ENCODE measurements at places on chromosomes 3 and 15.

DNA sequence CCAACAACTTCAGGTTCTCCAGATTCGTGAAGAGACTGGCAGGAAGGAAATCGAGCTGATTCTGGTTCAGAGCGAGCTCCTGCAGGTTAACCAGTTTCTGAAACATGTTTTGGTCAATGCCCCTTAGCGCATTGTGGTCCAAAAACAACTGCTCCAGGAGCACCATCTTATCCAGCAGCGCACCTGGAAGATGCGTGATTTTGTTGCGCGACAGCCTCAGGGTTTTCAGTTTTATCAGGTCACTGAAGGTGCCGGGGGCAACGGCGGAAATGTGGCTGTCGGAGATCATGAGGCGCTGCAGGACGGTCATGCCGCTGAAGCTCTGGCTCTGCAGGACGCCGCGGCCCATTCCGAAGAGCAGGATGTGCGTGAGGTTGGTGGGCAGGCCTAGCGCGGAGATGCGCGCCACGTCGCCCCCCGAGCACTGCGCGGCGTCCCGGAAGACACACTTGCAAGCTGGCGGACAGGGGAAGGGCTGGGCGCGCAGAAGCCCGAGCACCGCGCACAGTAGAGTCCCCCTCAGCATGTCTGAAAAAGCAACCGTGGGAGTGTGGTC is 1.2 kb downstream of the GP5 start:
- DNase-seq = no peak

DNA sequence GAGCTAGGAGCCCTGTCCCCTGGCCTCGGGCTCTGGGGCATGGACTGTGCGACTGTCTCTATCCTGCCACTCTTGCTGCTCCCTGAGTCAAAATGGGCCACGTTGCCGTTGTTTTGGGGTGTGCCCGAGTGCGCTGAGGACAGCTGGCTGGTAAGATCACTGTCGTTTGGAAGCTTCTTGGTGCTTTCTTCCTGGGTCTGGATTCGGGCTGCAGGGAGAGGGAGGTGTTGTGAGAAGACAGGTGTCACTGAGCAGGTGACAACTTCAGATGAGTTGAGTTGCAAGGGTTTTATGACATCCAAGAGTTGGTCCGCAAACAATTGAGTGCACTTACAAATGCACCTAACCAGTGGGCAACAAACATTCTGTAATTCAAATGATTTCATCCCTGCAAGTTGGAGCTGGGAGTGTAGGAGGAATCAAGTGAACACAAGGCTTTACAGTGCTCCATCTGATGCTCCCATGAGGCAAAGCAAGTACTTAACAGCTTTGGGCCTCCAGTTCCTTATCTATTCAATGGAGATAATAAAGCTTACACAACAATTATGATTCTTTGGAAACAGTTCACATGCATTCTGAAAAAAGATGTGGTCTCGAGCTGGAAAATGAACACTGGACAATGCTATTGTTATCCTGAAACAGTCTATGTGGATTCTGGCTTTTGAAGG is 11.0 kb upstream of the STARD5 start:
- no peak for DNase-seq

DNA sequence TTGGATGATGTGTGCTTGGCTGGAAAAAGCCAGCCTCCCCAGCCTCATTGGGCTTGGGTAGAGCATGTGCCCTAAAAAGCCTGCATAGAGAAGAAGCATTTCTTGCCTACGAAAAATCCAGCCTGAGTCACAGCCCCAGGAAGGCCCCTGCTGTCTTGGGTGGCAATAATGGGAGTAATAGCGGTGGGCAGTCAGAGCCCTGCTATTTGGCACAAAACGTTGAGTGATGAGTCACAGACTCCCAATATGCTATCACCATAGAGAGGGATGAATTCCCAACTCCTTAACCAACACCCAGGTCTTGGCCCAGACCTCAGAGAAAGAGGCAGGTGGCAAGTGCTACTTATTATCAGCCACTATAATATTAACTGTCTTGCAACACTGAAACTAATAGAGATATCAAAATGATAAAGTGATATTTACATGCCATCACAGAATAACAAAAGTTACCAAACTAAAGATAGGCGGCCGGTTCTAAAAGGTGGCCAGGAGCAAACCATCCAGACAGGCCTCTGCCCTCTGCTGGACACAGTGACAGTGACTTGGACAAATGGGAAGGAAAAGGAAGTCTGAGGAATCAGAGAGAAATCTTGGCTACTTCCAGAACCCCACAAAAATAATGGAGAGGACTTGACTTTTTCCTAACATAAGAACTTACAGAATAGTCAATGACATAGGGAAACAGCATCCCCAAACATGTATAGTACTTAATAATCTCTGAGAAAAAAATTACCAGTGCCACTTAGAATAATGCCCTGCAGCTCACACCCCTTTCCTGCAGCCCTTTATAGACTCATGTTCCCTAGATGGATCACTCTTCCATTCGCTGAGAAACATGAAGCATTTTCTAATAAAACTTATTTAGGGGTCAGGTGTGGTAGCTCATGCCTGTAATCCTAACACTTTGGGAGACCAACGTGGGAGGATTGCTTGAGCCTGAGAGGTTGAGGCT is 51.9 kb upstream of the MUC13 start:
- peak; percentile 95 for DNase-seq

- peak; percentile 13 for DNase-seq
These were observed 62.1 kb downstream of the PLXNA1 start for GRCh38 chr3:127044996-127045395.

- DNase-seq = no peak
These were observed 37.3 kb downstream of the TM6SF1 start for GRCh38 chr15:83144771-83145170.

- DNase-seq = peak; percentile 94
These were observed 27.0 kb upstream of the RNF7 start for GRCh38 chr3:141710888-141711616.

DNA sequence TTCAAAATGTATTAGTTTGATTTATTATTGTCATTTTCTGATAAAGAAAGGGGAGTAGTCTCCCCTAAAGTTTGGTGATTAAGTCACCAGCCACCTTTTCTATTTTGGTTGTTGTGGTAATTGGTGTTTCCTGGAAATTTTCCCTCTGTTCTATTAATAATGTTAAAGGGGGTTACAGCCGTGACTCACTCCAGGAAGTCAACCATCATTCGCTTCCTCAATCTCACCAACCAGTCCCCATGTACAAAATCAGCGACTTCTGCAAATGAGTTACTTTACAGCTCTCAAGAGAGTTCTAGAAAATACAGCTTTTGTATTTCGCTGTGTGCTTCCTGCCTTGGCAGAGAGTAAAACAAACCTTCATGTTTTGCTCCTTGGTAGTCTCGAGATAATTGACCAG is 285.1 kb downstream of the LPP start:
- DNase-seq = peak; percentile 33

DNA sequence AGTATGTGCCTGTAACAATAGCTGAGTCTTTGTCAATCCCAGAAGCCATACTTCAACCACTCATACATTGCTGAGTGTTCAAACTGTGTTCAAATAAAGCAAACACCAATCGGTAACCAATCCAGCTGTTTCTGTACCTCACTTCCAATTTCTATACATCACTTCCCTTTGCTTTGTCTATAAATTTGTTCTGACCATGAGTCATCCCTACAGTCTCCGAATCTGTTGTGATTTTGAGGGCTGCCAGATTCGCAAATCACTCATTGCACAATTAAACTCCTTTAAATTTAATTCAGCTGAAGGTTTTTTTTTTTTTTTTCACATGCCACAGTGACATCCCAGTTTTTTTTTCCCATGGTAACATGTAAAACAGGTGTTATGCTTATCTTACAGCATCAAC is 870.3 kb downstream of the NAALADL2 start:
- DNase-seq = peak; percentile 28

GRCh38 chr3:187139126-187139894 is at the start of gene RPL39L:
Gene RPL39L, minus strand, starts transcription at chr3:187139496. Its CDS starts 18,196 bp downstream, at chr3:187121300.
- peak; percentile 88 for DNase-seq

- DNase-seq = no peak
These were observed 419.5 kb upstream of the C2CD4B start for GRCh38 chr15:62584301-62585235.

GRCh38 chr3:55588146-55588765 is 101.2 kb upstream of the WNT5A start:
- no peak for DNase-seq

DNA sequence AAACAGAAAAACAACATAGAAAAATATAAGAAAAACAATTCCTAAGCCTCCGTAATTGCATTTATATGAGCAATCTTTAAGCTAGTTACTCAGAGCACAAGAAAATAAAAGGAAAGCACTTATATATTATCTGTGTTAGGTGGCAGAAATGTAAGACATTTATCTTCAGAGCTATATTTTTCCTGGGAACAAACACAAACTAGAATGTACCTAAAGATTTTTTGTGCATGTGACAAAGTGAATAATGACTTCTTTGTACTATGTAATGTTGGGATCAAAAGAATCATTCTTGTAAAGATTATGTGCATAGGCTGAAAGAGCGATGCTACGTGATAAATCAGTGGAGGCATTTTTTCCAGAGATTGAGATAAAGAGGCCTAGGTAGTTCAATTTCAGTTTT is 111.3 kb upstream of the GMNC start:
- DNase-seq = no peak

DNA sequence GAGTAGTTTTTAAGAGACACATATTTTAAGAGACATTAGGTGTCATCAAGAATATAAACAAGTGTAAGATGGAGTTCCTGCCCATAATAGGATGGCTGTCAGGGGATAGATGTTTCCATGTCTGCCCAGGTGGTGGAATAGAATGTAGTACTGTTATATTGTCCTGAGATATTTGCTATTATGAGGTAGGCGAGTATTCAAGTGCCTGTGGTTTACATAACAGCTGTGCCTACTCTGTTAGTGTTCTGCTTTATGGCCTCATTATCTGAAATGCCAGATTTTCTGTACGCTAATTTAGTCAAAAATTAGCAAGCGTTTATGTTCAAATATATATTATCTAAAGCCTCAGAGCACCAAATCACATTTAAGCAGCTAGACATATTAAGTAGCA is 360.2 kb upstream of the ROPN1 start:
- no peak for DNase-seq

GRCh38 chr15:62378772-62379498 is 213.8 kb upstream of the C2CD4B start:
- DNase-seq = no peak

DNA sequence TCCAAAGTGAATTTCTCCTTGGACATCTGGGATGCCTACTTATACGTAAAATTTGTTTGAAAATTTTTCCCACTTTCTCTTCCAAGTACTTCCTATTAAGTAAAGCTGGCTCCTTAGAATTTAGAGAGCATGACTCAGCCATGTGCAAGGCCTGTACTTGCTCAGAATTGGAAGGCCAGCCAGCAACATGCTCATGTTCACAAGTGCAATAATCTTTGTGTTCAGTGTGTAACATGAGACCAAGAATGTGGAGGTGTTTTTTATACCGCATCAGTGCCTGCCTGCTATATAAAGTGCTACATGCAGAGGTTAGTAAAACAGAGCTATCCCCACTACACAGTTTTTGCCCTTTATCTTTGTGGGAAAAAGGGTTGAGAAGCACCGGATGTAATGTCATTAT is 151.9 kb upstream of the FEZF2 start:
- DNase-seq = peak; percentile 62

- DNase-seq = no peak
These were observed 26.0 kb downstream of the MRPL46 start for GRCh38 chr15:88441076-88441730.

DNA sequence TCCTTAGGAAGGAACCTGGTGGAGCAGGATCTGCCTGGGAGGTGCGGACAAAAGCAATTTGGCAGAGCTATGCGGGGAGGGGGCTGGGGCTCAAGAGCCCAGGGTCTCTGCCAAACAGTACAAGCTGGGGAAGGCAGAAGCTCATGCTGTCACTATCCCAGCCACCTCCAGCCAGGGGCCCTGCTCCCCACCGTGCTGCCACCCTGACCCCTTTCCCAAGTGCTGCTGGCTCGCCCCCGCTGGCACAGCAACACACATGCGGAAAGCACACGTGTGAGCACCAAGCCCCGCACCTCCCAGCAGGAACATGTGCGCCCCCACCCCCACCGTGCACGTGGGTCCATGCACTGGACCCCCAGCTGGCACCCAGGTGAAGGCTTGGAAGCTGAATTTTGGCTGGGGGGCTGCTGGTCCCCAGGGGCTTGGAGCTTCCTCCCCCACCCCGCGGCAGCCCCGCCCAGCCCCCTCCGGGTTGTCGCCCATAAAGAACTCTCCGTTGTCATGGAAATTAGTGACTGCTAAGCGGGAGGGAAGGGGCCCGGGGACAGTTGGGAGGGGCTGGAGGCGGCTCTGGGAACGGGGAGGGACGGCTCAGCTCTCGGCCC is 742 bp downstream of the CAMKV start:
- DNase-seq = no peak

DNA sequence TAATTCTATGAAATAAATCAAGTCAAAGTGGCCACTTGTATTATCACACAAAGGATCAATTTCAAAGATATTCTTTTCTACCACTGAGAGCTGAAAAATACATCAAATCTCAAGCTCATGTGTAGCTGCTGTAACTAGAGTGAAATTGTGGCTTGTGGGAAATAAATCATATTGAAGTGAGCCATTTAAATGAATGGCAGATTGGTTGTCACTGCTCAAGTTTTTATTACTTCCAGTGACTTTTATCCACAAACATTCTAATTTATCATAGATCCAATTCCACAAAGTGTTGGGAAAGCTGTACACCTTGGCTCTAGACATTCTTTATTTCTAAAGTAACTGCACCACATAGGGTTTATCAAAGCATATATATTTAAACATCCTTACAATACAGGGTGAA is 285.4 kb downstream of the CNTN3 start:
- DNase-seq = no peak

DNA sequence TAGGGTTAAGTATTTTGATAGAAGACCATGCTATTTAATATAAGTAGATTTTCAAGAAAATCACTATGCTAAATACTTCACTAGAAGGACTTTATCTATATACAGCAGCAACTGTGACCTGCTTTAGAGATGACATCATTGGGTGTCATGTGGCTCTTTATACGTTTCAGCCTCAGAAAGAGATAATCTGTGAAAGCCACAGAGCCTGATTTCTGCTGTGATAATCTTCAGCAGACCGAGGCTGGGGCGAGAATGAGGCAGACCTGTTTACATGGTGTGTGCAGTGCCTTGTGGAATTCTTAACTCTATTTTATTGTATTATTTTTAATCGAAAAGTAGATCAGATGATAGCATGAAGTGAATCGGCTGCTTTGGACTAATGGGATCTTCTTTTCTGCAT is 471.2 kb downstream of the MFSD1 start:
- no peak for DNase-seq

DNA sequence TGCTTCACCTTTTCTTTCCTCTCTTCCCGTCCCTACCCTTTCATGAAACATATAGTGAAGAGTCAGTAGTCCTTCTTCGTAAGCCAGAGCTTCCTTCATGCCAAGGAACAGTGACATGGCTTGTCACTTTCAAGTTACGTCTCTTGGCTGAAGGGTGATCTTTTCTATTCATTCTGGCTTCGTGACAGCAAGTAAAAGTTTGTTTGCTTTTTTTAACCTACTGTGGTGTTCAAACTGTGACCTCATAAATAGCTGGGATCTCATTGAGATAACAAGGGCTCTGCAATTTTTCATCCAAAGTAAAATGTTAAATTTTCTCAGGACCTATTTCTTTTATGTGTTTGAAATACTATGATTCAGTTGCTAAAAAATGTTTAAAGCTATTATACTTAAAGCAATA is 10.5 kb downstream of the CDIN1 start:
- peak; percentile 63 for DNase-seq

GRCh38 chr3:160401291-160402095 is 2.0 kb downstream of the SMC4 start:
- peak; percentile 71 for DNase-seq

GRCh38 chr3:178271740-178272387 is 264.4 kb upstream of the KCNMB2 start:
- DNase-seq = no peak
